Stimulated activated CD8-positive, alpha-beta memory T cell treated with anti-CD3 and anti-CD28 coated beads, Interleukin-7, amount 100 ng/mL, for 1 hour (primary cell): ENCODE measurements at places on chromosomes 2 and 18.

DNA sequence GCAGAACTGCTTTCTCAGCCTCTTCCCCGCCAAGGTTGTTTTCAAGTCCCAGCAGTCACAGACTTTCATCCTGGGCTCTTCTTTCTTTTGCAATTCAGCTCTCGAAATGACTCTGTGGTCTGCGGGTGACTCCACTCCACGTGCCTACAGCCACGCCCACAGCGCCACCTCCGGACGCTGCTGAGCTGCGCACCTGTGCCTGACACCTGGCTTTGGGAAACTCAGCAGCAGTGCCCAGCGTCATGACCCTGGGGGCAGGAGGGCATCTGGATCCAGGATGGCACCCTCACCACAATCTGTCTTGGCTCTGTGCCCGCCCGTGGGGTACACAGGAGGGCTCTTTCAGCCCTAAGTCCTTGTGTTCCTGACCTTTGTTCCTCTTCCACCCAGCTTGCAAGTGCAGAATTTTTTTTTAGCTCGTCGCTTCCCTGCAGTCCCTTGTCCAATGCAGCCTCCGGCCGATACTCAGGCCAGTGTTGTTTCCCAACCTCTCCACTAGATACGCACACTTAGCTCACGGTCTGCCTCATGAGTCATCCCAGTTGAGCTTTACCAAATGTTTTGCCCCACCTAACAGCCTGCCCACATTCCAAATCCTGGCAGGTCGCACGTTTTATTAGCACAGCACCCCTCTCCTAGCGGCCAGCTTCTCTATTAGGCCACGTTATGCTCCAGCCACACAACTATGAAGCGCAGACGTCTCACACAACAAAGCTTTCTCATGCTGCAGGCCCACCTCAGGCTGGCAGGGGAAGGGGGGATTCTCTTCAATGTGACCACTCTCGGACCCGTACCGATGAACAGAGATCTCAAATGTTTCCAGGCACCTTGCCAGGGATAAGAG is 6.5 kb upstream of the CAPN10 start:
- no peak for DNase-seq

DNA sequence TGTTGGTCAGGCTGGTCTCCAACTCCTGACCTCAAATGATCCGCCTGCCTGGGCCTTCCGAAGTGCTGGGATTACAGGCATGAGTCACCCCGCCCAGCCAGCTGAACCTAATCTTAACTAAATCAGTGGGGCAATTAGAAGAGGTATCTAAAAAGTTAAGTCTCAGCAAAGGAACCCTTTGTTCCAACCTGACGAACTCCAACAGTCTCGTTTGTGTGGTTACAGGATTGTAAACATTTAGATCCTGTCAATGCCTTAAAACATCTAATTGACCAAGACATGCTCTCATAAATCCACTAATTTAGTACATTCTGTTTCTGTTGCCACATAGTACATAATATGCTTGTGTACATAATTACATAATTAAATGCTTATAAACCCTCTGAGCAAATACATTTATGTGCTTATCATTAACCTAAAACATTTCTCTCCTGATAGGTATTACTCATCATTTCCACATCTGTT is 31.1 kb upstream of the STK39 start:
- DNase-seq, result no peak

DNA sequence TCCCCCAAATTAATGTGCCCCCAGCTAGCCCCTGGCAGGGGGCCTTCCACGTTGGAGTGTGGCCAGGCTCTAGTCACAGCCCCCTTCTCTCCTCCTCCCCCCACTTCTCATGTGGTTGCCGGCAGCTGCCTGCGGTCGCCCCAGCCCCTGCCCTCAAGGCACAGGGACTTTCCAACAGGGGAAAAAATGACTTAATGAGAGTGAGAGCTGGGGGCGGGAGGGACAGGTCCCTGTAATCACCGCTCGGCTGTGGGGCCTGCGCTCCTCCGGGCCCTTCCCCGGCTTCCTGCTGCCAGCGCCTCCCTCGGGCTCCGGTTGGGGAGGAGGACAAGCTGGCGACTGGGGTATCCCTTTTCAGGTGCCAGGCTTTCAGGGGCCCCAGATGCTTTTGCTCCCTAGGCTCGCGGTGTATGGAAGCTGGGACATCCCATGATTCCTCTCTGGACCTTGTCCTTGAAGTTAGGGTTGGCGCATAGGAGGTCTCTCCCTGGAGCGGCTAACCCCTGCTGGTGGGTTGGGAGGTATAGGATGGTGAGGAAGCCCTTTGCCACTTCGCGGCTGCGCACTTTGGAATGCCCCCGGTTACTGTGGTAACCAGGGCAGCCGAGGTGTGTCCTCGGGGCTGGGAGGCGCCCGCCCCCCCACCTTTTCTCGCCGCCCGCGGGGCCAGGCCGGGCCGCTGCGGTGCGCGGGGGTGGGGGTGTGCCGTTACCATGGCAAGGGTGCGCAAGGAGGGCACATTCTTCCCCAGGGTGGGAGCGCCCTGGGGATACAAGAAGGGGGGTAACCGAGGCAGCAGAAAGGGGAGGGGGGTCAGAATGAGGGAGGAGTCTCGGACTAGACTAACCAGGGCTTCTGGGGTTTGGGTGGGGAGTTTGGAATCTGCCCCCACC is 16.1 kb downstream of the WNT10A start:
- DNase-seq, result peak; percentile 61

DNA sequence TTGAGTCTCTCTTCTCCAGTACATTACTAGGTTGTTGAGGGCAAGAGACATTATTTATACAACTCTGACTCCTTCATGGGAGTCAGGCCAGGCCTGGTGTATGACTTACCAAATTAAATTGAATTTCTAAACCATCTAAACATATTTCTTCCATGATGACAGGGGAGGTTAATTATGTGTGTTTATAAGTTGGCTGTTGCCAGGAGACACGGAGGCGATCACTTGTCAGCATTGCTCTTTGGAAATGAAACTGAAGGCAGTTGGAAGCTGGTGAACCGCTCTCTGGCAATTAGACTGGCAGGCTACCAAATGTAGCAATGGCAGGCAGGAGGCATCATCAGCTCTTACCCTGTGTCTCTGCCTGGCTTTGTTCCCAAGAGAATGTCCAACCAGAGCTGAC is 241.4 kb downstream of the KCNS3 start:
- DNase-seq, result no peak

DNA sequence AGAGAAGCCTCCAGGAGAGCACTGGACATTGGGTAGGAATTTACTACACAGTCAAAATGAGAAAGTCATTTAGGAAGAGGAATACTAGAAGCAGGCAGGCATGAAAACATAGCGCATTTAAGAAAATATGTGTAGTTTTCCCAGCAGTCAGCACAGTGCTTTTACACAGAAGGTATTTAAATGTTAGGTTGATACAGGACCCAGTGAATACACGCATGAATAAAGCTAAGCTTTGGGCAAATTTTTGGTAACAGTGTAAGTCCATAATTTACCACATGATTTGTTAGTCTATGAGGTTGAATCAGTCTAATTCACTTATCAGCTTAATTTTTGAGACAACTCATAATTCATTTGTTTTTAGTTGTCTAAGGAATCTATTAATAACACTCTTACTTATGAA is 421.7 kb upstream of the CDH20 start:
- DNase-seq, result no peak

- DNase-seq, result no peak
Observed at GRCh38 chr18:78641689-78642231, 337.9 kb upstream of the SALL3 start.

DNA sequence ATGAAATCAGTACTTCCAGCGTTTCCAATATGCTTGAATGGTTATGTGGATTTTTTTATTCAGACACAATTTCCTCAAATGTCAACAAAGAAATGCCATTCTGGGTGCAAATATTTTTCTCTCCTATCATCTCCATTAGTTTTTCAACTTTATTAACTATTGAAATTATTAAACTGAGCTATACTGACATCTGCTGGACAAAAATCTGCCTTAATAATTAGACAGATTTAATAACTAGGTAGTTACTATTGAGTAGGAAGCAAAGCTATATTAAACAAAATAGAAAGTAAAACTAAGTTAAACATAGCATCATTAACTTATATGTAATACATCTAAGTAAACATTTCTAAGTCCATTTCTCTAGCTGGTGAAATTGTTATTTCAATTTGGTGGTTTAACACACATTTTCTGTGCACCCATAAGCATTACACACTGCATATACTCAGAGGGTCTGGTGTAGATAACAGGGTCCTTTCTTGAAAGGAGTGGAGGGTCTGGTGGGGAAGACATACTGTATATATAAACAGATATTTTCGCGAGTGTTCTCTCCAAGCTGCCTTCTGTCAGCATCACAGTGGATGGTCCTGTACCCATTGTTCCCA is 77.0 kb downstream of the LANCL1 start:
- DNase-seq, result no peak

GRCh38 chr2:16628314-16628713 is 37.3 kb downstream of the CYRIA start:
- DNase-seq, result no peak

DNA sequence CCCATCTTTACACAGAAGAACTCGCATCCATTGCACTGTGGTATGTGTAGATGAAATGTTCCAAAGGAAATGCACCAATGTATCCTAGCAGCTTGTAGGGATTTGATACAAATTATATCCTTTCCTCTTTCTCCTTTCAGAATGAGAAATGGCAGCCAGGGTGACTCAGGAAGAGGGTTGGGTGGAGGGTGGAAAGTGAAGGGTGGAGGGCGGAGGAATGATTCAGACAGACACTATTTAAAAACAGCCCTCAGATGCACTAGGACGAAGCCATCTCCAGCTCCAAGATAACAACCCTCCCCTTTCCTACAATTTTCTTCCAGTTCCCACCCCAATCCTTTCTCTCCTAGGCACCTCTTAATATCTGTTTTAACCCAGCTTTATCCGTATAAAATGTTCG is 96.2 kb upstream of the STK39 start:
- no peak for DNase-seq

DNA sequence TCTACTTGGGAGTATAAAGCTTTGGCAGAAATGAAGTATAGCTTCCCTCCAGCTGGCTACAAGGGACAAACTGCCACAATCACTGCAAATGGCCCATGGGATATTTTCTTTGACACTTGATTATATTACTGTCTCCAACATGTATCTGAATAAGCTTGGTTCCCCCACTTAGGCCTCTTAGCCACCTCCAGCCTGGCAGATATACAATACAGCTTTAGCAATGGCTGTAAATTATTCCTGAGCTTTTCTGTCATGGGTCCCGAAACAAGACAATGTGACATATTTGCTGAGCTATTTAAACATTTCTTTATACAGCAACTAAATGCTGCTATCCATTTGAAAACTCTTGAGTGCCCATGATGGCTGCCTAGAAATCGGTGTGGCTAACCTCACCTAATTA is 406.2 kb downstream of the SUCLG1 start:
- no peak for DNase-seq

- DNase-seq, result no peak
Observed at GRCh38 chr2:240985881-240986786, 12.3 kb upstream of the SNED1 start.

GRCh38 chr2:180952082-180952481 is 28.3 kb upstream of the UBE2E3 start:
- DNase-seq, result no peak

- no peak for DNase-seq
Observed at GRCh38 chr18:57083485-57083884, 63.4 kb upstream of the BOD1L2 start.

DNA sequence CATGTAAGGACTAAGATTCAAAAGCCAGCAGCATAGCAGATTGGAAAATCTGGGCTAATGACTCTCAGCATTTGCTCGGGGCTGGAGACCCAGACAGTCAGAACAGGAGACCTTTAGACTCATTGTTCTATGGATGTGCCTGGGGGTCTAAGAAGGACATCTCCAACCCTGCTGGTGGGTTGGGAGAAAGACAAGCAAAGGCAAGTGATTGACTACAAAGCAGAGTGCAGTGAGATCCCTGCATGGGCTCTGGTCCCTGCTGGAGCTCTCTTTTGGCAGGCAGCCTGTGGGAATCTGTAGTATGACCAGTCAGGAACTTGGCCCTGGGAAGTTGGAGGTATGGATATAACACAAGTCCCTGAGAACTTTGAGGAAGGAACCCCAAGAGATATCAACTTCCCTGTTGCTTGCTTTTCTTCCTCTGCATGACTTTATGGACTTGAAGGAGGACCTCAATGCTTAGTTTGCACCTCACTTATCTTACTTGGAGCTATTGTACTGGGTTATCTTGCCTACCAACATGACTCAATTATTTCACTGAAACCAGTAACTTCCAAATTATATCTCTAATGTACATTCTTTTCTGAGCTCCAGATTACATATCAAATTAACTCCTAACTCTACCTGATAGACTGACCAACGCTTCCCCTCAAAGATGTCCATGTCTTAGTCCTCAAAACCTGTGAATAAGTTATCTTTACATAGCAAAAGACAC is 236.0 kb downstream of the CYRIA start:
- no peak for DNase-seq

- no peak for DNase-seq
Observed at GRCh38 chr2:75896779-75897366, 186.2 kb upstream of the GCFC2 start.

- DNase-seq, result no peak
Observed at GRCh38 chr2:131493199-131493968, 1.2 kb upstream of the MZT2A start.

GRCh38 chr2:36748166-36748565 is 51.7 kb downstream of the VIT start:
- DNase-seq, result no peak

GRCh38 chr2:201975434-201975833 is 58.2 kb upstream of the FZD7 start:
- DNase-seq, result no peak

- no peak for DNase-seq
Observed at GRCh38 chr2:195016841-195017240, 640.2 kb upstream of the SLC39A10 start.

DNA sequence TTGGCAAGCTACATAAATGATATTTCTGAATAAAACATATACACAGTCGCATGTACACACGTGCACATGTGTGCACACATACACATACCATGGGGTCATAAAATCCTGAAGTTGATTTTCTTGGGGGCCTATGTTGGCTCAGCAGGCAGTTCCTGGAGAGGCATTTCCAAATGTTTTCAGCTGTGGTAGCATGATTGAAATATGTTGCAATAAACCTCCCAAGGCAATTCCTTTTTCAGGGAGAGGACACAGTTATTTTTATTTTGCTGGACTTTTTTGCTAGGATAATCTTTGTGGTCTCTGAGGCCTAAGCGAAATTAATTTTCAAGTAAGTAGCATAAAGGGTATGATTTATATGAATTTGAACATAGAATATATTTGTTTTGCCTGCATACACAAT is 126.7 kb upstream of the LTBP1 start:
- no peak for DNase-seq

GRCh38 chr2:58064086-58064485 is 17.5 kb downstream of the VRK2 start:
- no peak for DNase-seq

GRCh38 chr2:177733-178132 is 86.1 kb downstream of the SH3YL1 start:
- DNase-seq, result no peak
